ENCODE measurements at places on chromosomes 6 and 20.

DNA sequence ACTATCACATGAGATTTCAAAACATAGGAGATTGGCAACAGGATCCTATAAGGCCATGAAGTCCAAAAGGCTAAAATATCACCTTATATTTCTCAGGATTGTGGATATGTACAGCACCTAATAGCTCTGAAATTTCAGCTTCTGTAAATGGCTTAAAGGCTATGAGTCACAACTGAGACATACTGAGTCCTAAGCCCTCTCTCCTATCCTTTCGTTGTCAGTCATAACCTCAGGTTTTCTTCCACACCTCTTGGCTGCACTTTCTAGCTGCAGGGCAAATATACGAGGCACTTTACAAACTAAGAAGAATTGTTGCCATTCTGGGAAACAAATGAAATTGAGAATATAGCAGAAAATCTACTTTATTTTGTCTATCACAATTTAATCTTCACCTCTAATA, 969.9 kb upstream of the EPHA7 start:
- DNase-seq = no peak

GRCh38 chr6:150528648-150529285, 70.9 kb upstream of the PLEKHG1 start:
- peak; percentile 3 for DNase-seq

- no peak for DNase-seq
These were observed 307.4 kb downstream of the EYA4 start for GRCh38 chr6:133548423-133549159.

DNA sequence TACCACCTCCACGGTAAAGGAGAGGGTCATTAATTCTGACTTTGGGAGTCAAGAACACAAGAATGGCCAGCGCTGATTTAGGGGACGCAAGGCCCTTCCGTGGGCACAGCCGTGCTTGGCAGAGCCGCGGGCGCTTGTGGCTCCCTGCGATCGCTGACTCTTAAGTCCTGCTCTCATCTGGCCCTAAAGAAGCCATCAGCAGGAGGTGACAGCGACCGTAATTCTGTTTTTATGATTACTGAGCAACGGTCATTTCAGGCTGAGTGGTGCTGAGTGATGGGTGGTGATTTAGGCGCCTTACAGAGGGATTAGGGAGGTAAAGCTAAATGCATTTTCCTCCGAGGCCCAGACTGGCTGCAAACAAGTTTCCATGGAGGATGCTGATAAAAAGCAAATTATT, 364.6 kb upstream of the SULF2 start:
- no peak for DNase-seq

DNA sequence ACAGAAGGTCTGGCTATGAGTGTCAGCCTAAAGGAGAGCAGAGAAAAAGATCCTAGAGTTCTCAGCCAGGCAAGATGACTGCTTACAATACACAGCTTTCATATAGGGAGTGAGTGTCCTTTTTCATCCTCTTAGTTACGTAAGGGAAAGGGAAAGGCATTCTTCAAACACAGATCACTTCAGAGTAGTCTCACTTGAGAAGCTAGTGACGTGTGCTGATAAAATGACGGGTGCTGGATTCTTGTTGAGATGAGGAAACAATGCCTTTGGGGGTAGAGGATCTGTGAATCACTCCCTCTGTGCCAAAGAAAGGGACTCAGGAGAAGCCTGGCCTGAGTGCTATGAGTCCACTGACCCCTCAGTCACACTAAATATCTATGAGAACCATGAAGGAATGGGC, 117.3 kb downstream of the QRSL1 start:
- peak; percentile 81 for DNase-seq

GRCh38 chr20:17615645-17616479, 46.0 kb downstream of the DSTN start:
- DNase-seq = no peak

DNA sequence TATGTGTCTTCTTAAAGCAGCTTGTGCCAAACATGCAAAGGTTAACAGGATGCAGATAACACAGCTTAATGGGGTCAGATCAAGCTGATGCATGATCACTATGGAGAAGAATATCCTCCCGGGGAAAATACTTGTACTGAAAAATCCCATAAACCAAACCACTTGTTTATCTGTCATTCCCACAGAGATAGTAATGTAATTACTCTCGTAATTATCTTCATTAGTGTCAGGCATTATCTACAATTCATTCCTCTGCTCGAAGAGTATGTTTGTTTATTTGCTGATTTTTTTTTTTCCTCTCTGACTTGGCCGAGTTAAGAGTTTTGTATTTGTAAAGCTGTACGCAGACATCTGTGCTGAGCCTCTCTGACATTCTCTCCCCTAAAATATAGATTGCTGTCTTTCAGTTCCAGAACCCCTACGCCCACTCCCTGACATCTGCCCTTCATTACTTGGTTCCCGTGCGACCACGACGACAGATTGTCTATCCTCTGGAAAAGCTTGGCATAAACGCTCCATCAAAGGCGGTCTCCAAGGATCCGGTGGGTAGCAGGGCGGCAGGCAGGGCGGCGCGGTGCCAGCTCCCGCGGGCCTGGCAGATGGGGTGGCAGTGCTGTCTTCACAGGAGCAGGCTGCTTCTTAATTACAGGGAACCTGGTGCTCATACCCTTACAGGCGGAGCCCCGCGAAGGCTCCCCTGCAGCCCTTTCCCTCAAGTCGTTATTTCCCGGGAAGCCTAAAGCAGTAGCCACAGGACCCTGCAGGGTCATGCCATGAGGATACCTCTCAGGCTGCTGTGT, 147.2 kb downstream of the CFAP61 start:
- no peak for DNase-seq

DNA sequence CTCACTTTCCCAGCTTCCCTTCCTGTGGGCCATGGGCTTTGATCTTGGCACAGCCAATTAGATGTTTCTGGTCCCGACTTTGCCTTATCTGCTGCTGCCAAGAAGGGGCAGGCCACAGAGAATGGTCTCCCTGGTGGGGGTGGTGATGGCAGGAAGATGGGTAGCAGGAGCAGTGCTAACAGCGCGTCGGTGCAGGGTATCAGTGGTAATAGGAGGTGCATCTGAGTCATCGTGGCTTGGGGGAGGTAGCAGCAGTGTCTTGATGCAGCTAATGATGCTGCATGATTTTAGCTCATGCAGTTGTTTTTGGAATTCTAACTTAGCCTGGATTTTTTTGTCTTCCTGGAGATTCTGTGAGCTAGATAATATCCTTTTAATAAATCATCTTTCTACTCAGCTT, 18.9 kb upstream of the MAS1 start:
- no peak for DNase-seq

DNA sequence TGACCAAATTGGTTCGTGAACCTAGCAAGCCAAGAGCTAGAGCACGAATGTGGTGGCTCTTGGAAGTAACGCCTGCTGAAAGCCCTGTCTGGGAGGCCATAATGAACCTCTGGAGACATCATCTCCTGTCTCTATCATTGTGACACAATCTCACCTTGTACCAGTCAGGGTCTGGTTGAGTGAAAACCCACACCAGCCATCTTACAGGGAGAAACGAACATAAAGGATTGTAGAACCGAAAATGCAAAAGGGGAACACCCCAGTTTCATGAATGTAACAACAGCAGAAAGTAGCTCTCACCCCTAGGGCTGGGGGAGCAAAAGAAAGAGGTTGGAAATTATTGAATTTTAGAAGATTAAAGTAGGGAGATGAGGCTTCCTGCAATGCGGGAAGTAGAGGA, 50.9 kb upstream of the TAB2 start:
- DNase-seq = no peak

- DNase-seq = peak; percentile 70
These were observed 136.4 kb downstream of the MTFR2 start for GRCh38 chr6:136113736-136114173.

DNA sequence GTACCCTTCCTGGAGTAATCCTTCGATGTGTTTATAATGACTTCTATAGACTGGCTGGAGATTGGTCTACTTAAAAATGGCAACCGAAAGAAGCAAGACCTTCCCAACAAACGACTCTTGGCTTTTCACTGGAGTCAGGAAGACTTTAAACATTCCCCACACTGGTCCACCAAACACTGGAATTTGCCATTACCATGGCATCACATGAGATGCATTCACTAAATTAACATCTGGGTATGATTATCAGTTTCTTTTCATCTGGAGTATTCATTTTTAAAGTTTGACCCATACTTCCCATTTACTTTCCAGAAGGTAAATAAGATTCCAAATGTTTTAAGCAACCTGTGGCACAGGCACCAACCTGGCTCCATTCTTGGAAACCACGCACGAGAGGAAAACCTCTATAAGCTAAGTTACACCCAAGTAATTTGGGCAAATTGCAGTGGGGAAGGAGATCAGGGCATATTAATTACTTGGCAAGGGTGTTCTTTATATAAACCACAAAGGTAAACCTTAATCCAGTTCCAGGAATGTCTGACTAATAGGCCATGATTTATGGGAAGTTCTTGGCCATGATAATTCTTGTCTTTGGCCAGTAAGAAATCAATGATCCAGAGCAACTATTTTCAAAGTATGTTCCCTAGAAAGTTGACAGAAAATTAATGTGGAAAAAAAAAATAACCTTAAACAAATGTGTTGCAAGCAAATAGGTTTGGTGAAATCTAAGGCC, 190.0 kb upstream of the COL21A1 start:
- no peak for DNase-seq

GRCh38 chr6:139531148-139532115, 157.0 kb upstream of the CITED2 start:
- DNase-seq = no peak

DNA sequence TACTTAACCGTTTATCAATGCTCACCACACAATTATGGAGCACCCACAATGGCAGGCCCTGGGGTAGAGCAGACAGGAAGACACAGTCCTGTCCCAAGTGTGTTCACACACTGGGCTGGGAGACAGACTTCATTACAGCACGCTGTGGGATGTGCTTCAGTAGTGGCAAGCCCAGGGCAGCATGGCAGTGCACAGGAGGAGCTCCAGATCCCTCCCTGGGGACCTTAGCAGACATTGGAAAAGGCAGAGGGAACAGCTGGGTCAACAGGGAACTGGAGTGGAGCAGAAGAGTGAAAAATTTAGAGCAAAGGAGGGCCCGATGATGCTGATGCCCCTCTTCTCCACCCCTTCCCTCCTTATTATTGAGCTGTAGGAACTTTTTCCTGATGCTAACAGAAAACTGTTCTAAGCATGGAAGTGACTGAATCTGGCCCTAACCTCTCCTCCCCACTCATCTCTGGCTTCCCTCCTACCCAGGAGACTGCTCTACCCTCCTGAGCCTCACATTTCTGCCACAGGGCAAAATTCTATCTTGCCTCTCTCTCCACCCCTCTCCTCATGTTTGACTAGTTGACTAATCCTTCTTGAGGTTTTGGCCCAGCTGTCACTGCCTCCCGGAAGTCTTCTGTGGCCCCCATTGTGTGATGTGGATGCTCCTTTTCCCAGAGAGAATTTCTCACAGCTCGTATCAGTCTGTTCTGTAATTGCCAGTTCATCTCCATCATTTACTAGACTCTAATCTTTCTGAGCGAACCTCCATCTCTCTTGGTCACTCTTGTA, 41.3 kb upstream of the NOP56 start:
- DNase-seq = no peak

- no peak for DNase-seq
These were observed 15.5 kb upstream of the RBM38 start for GRCh38 chr20:57375652-57376230.

DNA sequence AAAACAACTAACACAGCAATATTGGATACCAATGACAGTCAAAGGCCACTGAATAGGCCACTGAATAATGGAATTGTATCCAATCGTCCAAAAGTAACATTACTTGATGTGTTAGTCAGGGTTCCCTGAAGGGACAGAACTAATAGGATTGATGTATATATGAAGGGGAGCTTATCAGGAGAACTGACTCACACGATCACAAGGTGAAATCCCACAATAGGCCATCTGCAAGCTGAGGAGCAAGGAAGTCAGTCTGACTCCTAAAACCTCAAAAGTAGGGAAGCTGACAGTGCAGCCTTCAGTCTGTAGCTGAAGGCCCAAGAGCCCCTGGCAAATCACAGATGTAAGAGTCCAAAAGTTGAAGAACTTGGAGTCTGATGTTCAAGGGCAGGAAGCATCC, 571.4 kb downstream of the PRKN start:
- DNase-seq = no peak

DNA sequence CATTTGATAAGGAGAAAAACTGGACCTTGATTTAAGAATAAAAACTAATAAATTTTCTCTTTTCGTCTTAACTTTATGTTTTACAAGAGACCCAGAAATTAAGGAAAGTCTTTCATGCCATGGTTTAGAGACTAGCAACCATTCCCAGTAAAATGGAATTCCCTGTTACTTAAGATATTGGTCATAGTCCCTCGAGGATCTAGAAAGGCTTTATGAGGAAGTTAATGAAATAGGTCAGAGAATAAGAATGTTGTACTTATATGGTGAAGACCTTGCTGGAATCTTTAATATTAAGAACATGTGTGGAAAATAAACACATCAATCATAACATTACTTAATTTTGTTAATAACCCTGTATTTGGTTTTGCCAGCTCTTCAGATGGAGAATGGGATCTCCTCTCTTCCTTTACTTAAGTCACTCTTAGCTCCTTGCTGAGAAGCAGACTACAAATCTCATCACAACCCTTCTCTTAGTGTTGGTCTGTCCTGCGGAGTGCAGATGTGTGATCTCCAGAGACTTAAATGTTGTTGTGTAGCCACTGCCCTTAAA, 382.9 kb downstream of the QKI start:
- peak; percentile 35 for DNase-seq

DNA sequence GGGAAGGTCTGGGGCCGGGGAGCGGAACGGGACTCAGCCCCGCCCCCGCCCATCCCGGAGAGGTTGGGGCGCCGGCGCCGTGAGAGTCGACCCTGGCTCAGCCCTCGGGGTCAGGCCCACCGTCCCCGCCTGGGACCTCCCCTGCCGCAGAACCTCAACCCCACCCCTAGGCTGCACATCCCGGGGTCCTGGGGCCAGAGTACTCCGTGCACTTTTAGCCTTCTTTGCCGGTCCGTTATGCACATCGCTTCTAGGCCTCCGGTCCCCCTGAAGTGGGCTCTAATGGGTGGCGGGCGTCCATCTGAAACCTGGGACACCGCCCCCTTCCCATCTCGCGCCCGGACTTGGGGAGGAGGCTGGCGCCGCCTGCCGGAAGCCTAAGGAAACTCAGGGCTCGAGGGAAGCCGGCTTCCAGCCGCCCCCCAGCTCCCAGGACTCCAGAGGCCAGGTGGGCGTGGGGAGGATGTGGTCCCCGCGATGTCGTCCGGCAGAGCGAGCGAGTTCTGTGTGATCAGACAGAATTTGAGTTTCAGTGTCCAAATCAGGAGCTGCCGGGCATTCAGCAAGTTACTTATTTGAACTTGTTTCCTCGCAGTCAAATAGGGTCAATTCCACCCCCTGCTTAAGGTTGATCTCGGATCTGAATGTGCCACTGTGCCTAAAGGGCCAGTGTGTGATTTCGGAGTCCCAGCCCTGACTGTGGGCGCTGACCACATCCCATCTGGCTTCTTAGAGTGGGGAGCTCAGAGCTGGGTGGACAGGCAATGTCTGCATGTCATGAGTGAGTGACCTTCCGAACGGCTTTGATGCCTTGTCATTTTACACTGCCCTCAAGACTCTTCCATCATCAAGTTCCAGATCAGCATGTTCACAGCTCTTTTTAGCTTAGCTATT, 47.6 kb downstream of the CPXM1 start:
- DNase-seq = no peak

- DNase-seq = no peak
These were observed 14.0 kb downstream of the ARHGAP18 start for GRCh38 chr6:129696028-129696418.

GRCh38 chr6:98877250-98877649, 42.9 kb downstream of the POU3F2 start:
- no peak for DNase-seq

GRCh38 chr6:75643173-75643572, 41.5 kb downstream of the SENP6 start:
- DNase-seq = no peak
